Frontal cortex (tissue), 4 donors: ENCODE measurements at places on chromosomes 1 and 21. TPM values are rescaled to one million over a fixed set of nuclear protein-coding genes. Genes with fewer than 3 reads are reported as not detected.
A peak's percentile ranks its signal among the peaks of the same experiment; 100 is the strongest.

- no peak for DNase-seq
These were observed 326.5 kb downstream of the PDE4B start for GRCh38 chr1:66119148-66119547.

- no peak for DNase-seq
These were observed 34.1 kb downstream of the CDCP2 start for GRCh38 chr1:54118704-54119103.

HTR1D gene
- under 0.01 TPM for total RNA-seq

- DNase-seq: no peak
These were observed 1223.9 kb downstream of the BRINP3 start for GRCh38 chr1:189253601-189254350.

GPR89B gene
- total RNA-seq: 32.2 TPM

LY9 gene
- total RNA-seq: not detected

GRCh38 chr1:6198646-6199297 is 623 bp downstream of the RPL22 start:
- DNase-seq: no peak

DNA sequence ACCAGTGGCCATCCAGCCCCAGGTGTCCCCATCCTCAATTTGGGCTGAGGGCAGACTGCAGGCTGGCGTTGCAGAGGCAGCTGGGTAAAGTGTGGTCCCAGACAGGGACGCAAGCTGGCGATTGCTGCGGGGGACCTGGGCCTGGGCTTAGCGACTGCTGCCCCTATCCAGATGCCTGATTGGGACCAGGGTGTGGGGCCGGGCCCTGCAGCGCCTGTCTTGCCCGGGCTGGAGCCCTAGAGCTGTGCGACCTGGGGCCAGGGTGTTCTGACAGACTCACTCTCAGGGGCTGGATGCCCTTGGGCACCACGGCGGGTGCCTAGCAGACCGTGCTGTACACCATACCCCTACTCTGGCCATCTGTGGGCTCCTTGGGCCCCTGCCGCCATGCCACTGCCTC is 16.2 kb upstream of the FAAP20 start:
- DNase-seq: no peak

- DNase-seq: no peak
These were observed 10.9 kb downstream of the CFAP107 start for GRCh38 chr1:12756768-12757413.

GRCh38 chr1:245363461-245364200 is 208.8 kb downstream of the KIF26B start:
- peak; percentile 22 for DNase-seq

- DNase-seq: no peak
These were observed 48.0 kb downstream of the DIPK1A start for GRCh38 chr1:92913093-92913819.

GRCh38 chr1:229383961-229384360 is 41.1 kb upstream of the CCSAP start:
- DNase-seq: no peak

- DNase-seq: no peak
These were observed 17.3 kb upstream of the TIPRL start for GRCh38 chr1:168161459-168161858.

DNA sequence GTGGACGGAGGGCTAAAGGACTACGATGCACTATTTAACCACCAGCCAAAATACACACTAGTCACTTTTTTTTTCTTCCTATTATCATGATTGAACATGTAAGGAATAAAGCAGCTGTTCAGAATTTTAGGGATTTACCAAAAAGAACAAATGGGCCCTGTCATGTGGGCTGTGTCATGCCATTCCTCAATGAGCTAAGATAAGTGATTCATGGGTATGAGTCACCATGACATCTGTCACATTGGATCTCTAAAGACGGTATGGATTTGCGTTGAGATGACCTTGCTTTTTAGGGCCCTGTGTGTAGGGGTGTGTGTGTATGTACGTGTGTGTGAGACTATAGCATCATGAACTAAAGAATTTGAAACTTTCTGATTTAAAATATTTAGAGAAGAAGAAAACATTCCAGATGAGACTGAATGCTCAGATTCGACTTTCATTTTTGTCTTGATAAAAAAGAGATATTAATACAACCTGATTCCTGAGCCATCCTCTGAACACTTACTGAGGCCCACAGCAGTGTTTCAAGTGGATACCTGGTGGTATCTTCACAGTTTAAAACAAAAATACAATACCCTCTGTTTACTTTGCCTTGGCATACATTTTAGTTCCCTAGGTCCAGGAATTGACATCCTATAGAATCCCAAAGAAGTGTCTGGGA is 246.1 kb upstream of the DUSP10 start:
- no peak for DNase-seq

GRCh38 chr1:244988521-244988920 is 124.2 kb upstream of the HNRNPU start:
- DNase-seq: no peak

- no peak for DNase-seq
These were observed 628 bp downstream of the C1orf159 start for GRCh38 chr1:1115136-1115785.

DNA sequence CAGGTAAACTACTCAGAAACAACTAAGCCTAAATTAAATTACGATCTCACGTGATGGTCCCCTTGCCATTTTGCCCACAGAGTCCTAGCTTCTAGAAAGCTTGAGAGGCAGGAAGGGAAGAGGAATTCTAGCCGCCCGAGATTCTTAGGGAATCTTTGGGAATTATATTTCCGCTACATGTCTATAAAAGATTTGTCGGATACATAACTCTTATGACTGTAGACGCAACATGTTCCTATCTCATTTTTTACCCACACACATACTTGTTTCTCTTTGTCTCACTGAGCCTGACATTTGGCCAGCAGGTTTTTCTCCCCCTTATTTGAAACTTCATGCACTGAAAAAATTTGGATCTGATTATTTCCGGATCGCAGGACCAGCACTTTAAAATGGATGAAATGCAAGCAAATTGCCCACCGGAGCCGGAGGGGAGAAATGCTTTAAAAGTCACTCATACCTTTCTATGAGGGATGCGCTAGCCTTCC is 5.5 kb downstream of the GLIS1 start:
- no peak for DNase-seq

- no peak for DNase-seq
These were observed 316.8 kb upstream of the CAMK1G start for GRCh38 chr1:209266590-209267205.

- DNase-seq: no peak
These were observed 49.4 kb upstream of the DESI2 start for GRCh38 chr1:244603498-244603897.

DNA sequence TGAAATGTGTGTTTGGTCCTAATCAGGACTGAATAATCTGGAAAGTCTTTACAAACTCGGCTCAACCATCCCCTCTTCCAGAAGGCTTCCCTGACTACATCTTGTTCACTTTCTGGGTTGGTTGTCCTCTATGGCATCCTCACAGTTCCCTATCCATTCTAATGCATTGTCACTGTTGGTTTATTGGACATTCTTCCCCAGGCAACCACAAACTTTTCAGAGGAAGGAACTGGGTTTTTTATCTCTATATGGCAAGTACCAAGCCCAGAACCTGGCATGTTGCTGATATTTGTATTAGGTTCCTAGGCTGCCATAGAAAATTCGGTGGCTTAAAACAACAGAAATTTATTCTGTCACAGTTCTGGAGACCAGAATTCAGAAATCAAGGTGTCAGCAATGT is 363.5 kb upstream of the ST6GALNAC5 start:
- no peak for DNase-seq

- no peak for DNase-seq
These were observed 401.2 kb upstream of the VAMP3 start for GRCh38 chr1:7369866-7370265.

SLAMF8 gene
- total RNA-seq: not detected

DNA sequence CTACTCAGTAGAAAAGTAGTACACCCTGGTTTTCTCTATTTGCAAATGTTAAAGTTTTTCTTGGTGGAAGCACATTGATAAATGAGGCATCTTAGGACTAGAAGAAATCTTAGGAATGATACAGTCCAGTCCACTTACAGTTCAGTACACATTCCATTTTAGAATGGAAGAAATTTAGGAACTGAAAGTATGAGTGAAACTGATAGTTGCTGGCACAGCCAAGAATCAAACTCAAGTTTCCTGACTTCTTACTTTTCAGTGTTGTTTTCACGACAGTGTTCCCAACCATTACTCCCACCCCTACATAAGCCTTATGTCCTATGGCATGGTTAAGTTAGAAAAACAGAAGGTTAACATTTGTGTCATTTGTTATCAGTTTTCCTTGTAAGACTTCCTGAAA is 258.5 kb downstream of the BACH1 start:
- DNase-seq: no peak

TMEM269 gene
- 0.41 TPM for total RNA-seq

- DNase-seq: no peak
These were observed 464.9 kb downstream of the CAMTA1 start for GRCh38 chr1:7250176-7250575.

GRCh38 chr1:200895443-200895789 is 716 bp downstream of the INAVA start:
- DNase-seq: no peak

GRCh38 chr1:81220614-81221071 is 580.1 kb upstream of the ADGRL2 start:
- DNase-seq: no peak

C1orf210 gene
- not detected for total RNA-seq

GRCh38 chr1:231748760-231749415 is 122.3 kb downstream of the DISC1 start:
- DNase-seq: no peak

GRCh38 chr1:64093941-64094340 is 109.5 kb upstream of the UBE2U start:
- DNase-seq: no peak

DNA sequence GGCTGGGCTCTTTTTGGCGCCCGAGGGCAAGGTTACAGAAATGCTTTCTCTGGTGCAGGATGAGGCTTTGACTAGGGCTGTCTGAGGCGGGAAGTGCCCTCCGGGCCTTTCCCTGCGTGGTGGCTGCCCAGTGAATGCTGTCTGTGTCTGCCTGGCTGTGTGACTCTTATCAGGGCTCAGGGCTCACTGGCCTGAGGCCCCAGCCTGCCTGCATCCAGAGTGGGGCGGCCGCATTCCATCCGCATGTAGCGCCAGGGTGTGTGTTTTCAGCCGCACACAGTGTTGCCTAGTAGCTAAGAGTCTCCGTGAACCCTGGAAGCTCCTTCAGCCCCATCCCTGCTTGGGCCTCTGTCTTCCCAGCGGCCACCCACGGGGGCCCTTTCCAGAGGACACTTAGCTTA is 59.1 kb downstream of the FAAP20 start:
- DNase-seq: no peak

DNA sequence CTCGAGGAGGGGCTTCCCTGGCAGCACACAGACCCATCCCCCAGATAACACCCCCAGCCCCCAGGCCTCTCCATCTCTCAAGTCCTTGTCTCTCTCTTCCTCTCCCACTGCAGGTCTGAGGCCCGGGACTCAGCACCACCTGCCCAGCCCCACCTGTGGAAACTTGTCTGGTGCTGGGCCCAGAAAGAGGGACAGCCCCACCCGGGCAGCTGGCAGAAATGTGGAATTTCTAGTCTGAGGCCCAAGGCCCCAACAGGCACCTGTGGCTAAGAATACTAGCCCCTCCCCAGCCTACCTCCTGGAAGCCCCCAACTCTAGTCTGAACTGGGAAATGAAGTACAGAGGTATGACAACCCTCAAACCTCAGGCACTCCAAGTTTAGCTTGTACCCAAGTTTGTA is 15.4 kb downstream of the TTC39A start:
- DNase-seq: no peak

CCDC27 gene
- total RNA-seq: not detected

IGSF3 gene
- 134 TPM for total RNA-seq

DNA sequence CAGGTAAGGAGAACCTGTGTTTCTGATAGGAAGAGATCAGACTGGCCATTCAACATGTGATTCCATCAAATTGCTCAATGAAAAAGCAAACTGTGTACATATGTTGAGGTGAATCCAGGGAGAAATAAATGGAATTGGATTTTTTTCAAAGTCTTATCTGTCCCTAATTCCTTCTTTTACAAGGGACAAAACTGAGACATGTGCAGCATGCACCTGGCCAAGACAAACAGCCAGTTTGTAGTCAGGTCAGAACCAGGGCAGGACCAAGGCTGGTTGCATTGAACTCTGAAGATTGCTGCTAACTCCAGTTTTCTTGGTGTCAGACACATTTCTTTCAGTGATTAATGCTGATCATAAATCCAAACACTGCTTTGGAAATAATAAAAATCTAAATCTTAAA is 69.6 kb upstream of the CCDC190 start:
- no peak for DNase-seq

CYYR1 gene
- 1.6 TPM for total RNA-seq

TNNI3K gene
- total RNA-seq: 17.1 TPM

WNT9A gene
- 1.2 TPM for total RNA-seq

- no peak for DNase-seq
These were observed 37.9 kb upstream of the SLC19A1 start for GRCh38 chr21:45580181-45580575.

DNA sequence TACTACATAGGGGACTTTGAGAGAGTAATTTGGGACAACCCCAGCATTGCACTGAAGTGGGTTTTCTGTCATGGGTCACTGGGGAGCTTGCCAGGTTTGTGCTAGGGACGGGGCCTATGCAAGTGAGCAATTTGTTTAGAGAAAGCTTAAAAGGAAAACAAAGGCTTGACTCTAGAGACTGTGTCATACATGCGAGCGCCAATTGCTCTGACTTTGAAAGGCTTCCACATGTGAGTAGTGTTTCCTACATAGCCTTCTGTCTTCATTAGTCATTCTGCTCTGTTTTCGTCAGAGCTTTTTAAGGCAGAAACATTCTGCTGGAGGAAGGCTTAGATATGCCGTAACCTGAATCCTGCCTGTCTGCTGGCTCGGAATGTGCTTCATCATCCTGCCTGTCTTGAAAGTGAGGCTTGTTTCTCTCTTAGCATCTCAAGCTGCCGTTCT is 28.4 kb downstream of the TRIM45 start:
- peak; percentile 52 for DNase-seq

DNA sequence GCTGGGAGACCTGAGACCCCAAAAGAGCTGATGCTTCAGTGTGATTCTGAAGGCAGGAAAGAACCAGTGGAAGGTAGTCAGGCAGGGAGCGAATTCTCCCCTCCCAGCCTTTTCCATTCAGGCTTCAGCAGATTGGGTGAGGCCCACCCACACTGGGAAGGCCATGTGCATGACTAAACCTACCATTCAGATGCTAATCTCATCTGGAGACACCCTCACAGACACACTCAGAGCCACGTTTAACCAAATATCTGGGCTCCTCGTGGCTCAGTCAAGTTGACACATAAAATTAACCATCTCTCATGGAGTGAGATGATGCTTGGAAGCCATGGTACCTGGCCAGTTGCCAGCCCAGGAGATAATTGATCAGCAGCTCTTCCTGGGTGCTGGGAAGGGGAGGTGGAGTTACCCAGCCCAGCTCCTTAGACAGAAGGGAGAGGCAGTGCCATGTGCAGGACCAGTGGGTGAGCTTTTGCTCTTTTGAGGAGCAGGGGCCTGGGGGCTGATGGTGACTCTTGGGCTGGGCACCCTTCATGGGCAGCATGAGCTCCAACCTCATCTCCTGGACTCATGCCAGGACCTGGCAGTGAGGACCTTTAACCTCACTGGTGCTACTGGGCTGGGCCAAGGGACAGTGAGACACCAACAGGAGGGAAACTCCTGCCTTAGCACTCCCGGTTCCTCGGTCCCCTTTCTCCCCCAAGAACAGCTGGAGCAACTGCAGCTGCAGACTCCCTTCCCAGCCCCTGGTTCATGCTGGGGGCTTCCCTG is 89.0 kb upstream of the ACTL8 start:
- DNase-seq: no peak

GBP4 gene
- total RNA-seq: 0.82 TPM

GRCh38 chr1:218501161-218501560 is 156.0 kb downstream of the TGFB2 start:
- DNase-seq: no peak
